NK-92 treated with Interleukin-12 subunit alpha and Interleukin-12 subunit beta, amount 100 ng/mL, for 24 hours (cell line): ENCODE measurements at places on chromosomes 11 and 22.

DNA sequence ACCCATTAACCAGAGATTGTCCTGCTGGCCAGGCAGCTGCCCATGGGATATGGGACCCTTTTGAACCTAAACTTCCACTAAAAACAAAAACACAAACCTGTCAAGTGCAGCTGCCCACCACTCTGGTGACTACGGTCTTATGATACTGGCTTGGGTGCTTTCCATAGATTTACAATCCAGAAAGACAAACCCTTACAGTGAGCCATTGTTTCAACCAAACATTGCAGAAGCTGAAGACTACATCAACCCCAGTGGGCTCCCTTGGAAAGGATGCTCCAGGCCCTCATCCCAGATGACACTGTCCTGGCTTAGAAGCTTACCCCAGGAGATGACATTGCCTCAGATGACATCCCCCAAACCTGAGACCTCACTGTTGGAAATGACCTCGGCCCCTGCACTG, 56.9 kb upstream of the WNT11 start:
- DNase-seq, result no peak

DNA sequence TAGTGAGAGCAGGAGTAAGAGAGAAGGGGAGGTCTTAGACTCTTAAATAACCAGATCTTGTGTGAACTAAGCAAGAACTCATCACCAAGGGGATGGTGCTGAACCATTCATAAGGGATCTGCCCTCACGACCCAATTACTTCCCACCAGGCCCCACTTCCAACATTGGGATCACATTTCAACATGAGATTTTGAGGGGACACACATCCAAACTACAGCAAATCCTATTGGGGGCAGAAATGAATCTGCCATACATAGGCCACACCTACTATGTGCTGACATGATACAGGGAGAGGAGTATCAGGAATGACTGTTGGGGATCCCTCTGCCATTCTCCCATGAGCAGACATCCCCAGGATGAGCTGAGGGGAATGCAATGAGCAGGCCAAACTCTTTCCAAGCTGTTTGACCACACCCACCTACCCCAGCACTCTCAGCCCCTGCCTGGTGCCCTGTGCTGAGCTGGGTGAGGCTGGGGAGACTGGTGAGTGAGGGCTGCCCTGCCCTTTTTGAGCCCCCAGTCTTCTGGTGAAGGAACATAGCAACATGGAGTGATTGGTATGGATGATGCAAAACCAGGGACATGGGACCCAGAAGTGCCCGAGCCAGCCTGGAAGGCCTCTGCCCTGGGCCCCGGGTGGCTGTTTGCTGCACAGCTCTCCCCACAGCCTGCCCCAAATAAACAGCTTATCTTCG, 1.2 kb upstream of the GTSE1 start:
- no peak for DNase-seq

GRCh38 chr22:32050678-32051515, 7.8 kb downstream of the SLC5A1 start:
- peak; percentile 53 for DNase-seq

GRCh38 chr11:118592616-118593367, 14.6 kb upstream of the PHLDB1 start:
- DNase-seq, result no peak

- no peak for DNase-seq
Observed at GRCh38 chr11:5611627-5612026, 13.2 kb upstream of the TRIM34 start.

DNA sequence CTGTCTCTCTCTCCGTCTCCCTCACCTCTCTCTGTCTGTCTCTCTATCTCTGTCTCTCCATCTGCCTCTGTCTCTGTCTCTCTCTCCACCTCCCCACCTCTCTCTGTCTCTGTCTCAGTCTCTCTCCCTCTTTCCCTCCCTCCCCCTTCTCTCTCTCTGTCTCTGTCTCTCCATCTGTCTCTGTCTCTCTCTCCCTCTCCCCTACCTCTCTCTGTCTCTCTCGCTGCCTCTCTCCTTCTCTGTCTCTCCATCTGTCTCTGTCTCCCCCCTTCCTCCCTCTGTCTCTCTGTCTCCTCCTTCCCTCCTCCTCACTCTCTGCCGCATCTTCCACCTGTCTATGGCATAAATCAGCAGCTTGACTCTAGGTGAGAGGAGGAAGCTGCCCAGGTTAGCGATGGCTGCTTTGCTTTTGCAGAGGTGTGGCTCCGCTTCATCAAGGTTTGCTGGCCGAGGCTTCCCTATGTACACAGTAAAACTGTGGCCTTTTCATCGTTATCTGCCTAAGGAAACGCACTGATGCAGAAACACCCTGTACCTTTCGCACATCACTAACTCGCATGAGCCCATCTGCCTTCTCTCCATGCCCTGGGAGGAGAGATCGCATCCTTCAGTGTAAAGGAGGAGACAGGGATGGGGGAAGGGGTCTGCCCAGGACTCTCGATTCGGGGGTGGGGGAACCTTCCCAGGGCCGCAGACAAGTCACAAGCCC, 44.5 kb downstream of the ANO1 start:
- DNase-seq, result no peak

DNA sequence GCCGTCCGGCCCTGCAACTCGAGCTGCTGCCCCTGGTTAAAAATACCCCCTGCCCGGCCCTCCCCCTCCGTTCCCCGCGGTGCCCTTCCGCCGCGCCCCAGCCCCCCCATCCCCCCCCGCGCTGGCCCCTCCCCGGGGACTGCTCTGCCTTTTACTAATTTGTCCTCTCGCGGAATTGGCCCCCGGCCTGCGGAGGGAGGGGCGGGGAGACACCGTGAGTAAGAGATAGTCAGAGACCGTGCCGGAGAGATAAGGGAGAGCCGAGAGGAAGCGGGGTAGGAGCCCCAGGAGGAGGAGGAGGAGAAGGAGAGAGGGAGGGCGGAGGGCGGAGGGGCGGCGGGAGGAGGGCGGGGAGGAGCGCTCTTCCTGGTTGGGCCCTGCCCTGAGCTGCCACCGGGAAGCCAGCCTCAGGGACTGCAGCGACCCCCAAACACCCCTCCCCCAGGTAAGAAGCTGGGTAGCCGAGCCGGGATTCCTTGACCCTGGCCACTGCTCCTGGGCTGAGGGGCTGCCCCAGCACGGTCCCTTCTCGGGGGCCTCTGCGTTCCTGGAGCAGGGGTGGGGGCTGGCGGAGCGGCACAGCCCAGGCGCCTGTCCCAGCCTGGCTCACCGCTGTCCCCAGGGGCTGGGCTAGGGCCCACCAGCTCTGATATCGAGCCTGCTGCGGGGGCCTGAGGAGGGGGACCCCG, at the start of gene CAPN1:
TSS of gene CAPN1 (plus strand) at position 360 of the 689 bp plus-strand sequence. CDS start 774 bp downstream, outside the sequence.
- DNase-seq, result peak; percentile 30

GRCh38 chr22:19371893-19372292, 59.6 kb downstream of the HIRA start:
- DNase-seq, result no peak

- DNase-seq, result no peak
Observed at GRCh38 chr11:122101625-122102291, 14.3 kb downstream of the BLID start.

DNA sequence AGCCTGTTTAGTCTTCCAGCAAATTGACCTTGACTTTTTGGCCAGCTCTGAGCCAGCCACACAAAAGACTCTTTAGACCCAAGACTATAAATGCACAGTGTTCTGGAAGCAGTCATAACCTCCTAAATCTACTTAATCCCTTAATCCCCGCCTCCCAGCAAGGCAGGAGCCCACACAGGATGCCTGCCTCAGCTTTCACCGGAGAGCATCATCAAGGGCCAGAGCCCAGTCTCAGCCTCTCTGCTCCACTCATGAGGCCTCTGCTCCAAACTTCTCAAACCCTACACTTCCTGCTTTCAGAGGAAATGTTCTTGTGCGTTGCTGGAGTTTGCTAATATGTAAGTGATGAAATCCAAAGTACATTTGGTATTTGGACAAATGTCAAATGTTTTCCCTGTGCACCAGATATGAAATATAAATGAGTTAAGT, 57.9 kb upstream of the FSHB start:
- DNase-seq, result no peak

- no peak for DNase-seq
Observed at GRCh38 chr11:93842461-93842860, 8.0 kb downstream of the VSTM5 start.

- DNase-seq, result no peak
Observed at GRCh38 chr11:45369313-45369712, 83.2 kb upstream of the SYT13 start.

- no peak for DNase-seq
Observed at GRCh38 chr11:126485021-126485792, 129.7 kb downstream of the ST3GAL4 start.

DNA sequence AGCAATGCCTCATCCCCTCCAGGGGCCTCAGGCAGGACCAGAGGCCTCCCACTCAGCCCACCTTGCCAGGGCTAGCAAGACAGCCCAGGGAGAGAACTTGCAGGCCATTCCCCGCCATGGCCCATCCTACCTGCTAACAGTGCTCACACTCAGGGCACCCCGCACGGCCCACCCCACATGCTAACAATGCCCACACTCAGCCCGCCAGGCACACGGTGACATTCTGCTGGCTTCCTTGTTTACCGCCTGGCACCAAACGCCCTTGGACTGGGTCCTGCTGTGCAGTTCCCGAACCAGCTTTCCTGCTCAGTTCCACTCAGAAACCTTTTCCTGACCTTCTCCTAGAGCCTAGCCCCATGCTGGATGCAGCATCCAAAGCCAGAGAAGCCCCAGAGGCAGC, 33.5 kb upstream of the FADD start:
- no peak for DNase-seq

DNA sequence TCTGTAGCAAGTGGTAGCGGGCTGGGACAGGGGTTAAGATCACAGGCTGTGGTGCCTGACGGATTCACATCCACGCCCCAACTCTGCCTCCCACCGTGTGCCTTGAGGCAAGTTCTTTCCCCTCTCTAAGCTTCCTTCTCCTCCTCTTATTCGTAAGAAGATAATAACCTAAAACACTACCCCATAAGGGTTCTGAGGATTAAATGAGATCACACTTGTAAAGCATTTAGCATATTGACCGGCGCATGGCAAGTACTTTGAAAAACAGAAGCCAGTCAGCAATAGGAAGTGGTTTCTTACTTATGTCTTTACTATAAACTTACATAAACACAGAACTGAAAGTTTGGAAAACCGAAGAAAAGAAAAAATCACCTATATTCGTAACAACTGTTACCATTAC, 15.5 kb upstream of the LMO2 start:
- no peak for DNase-seq

DNA sequence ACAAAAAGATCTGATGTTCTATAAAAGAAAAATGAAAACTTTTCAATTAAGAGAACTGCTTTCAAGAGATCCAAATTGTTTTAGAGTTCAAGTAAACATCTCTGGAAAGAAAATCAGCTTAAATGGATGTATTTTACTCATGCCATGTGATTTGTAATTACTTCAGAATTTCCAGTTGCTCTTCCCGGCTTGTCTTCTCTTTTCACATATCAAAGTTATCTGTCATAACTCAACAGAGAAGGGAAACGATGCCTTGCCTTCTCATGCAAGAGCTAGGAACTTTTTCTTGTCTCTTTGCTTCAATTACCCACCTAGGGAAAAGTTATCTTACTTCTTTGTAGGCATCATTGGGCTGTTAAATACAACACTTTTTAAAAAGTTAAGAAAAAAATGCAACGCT, 255.2 kb upstream of the POU2AF2 start:
- no peak for DNase-seq

DNA sequence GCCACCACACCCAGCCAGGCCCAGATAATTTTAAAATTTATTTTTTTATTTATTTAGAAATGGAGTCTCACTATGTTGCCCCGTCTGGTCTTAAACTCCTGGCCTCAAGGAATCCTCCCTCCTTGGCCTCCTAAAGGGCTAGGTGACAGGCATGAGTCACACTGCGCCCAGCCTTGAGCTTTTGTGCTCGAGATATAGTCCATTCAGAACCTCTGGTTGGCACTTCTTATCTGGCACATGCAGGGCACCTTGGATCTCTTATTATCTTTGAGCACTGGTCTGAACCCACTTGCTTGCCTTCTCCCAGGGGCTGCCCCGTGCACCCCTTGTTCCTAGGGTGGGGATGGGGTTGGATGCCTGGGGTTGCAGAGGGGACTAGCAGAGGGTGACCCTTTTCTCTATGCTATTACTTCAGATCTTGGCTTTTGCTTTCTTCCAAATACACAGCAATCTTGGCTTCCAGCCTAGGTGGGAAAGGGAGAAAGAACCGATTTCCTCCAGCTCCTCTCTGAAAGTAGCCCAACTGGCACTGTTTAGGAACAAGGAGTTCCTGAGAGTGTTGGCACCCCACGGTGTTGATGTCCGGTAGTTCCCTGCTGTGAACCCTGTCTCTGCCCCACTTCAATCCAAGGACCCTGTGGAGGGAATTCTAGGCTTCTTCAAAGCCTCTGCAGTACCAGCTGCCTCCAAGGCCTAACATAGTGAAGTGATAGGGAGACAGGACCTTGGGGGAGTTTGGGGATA, 1.3 kb upstream of the SLC3A2 start:
- no peak for DNase-seq

GRCh38 chr11:73055655-73056354, 86.3 kb downstream of the FCHSD2 start:
- no peak for DNase-seq

- no peak for DNase-seq
Observed at GRCh38 chr11:17014833-17015626, 816 bp upstream of the PLEKHA7 start.
